ENCODE measurements at places on chromosomes 1 and 21.

- DNase-seq: no peak
These were observed 118.2 kb downstream of the OSBPL9 start for GRCh38 chr1:51734896-51735745.

DNA sequence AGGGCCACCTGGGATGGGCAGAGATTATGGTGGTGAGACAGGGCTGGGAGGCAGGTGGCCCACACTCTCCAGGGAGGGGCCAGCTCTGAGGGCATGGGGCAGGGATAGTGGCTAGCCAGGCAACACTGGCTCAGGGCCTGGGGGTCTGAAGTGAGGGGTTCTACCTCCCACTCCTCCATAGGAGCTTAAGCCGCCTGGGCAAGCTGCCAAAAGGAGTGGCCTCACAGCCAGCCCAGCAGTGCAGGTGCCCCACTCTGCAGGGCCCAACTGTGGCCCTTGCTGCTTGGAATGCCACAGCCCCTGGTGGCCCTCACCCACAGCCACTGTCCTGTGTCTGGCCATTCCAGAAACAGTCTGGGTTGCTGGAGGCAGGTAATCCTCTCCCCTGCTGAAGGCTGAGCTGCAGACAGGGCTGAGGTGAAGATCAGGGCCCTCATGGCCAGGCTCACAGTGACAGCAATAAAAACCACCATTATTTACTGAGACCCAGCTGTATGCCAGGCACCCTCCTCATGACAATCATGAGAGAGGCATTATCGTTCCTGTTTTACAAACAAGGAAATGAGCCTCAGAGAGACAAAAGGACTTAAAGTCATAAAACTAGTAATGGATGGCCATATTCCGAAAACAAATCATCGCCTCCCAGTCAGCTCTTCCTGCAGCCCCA lies 31.0 kb downstream of the KIF21B start:
- DNase-seq: no peak

DNA sequence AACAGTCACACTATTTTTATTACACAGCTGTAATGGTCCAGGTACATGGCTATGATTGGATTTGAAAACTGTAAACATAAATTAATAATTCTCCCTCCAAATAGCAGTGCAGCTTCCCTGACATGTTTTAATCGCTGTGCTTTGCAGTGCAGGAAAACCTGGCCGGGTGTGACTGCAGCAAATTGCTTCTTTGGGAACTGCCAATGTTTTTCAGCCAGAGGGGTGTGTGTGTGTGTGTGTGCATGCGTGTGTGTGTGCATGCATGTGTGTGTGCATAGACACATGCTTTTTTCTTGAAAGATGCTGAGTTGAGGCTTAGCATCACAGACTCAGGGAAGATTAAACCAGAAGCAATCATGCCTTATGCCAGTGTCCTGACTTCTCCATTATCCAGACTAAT lies 231.2 kb downstream of the PRDM2 start:
- DNase-seq: no peak

DNA sequence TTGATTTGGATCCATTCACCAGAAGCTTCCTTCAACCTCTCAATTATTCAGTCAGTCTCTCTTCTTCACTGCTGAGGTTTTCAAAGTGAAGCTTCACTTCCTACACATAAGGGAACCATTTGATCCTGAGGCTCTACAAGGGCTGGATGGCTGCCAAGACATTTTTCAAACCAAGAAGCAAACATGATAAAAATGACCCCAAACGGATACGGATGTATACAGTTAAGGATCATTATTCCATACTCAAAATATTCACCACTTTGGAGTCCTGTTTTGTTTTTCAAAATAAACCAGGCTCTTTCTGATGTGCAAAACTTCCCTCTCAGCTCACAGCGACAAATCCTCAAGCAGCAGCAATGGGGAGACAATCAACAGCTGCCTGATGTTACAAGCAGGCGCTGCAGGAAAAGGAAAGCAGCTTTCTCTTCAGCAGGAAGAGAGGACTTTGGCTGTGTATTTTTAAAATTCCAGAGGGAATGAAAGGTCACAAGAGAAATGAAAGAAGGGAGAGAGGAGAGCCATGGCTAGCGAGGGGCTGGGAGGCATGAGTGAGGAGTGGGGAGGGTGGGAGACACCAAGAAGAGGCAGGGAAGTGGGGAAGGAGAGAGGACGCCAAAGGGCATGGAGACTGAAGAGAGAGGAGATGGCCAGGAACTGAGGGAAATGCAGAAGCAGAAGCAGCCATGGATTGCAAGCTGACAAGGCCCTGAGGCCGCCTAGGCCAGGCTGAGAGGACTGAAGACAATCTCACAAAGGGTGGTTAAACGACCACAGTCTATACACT lies 145.4 kb downstream of the SLC45A1 start:
- peak; percentile 51 for DNase-seq

DNA sequence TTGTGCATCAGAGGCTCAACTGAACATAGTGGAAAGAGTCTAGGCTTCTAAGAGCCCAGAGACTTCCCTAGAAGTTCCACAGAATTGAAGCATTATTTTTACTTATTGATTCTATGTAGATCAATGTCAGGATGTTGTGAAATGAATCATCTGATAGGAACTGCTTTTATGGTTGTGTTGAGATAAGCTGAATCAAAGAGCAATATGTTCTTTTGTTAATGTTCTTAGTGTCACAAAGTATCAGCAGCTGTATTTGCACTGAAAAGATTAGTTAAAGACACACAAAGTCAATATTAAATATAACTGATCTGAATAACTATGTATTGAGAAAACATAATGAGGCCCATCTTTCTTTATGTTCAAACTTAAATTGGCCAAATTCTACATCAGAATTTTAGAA lies 430.7 kb upstream of the ZRANB2 start:
- no peak for DNase-seq

- DNase-seq: no peak
These were observed 38.8 kb downstream of the ACOT7 start for GRCh38 chr1:6354659-6355317.

DNA sequence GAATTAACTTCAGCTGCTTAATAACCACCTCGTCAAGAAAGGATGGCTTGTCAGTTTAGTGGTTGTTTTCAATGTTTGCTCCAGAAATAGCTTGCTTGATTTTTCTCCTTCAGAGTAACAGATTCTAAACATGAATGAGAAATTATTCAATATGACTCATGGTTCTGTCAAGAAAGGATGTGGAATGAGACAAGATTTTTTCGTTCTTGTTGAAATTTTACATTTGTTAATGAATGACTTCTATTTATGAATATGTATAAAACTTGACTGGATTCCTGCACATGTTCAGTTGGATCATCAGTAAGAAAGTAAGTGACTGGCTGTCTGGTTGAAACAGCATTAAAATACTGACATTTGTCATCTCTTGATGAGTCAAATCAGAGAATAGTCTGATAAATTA lies 38.3 kb downstream of the IFI44 start:
- no peak for DNase-seq

GRCh38 chr1:210978316-210978973 lies 155.5 kb downstream of the KCNH1 start:
- DNase-seq: no peak

GRCh38 chr1:84376000-84376910 lies 22.0 kb upstream of the DNASE2B start:
- DNase-seq: no peak

- DNase-seq: no peak
These were observed 26.2 kb upstream of the TARBP1 start for GRCh38 chr1:234504969-234505768.

DNA sequence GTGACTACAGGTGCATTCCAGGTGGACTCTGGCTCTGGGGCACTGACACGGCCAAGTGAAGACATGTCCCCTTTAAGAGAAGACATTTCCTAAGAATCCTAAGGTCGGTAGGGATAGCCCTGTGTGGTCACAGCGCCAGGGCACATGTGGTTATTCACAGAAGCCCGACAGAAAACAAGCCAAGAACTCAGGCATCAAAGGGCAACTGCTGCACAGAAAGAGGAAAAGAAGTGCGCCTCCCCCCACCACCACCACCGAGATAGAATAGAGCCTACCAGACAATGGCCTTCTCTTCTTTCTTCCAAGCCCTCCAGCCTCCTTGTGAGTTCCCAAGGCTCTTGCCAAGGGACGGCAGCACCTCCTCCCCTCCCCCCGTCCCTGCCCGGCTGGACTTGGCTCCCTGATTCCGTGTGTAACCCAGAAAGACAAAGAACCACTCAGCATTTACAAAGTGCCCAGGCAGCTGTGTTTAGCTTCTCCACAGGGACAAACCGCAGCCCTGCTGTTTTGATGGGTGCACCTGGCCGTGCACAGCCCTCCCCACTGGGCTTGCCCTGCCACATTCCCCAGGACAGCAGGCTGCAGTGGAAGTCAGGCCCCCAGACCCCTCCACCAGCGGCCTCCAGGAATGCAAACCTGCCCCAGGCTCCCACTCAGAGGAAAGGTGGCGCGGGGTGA lies 30.2 kb downstream of the TMPRSS2 start:
- no peak for DNase-seq

- peak; percentile 49 for DNase-seq
These were observed 34.2 kb downstream of the BATF3 start for GRCh38 chr1:212665241-212666115.

DNA sequence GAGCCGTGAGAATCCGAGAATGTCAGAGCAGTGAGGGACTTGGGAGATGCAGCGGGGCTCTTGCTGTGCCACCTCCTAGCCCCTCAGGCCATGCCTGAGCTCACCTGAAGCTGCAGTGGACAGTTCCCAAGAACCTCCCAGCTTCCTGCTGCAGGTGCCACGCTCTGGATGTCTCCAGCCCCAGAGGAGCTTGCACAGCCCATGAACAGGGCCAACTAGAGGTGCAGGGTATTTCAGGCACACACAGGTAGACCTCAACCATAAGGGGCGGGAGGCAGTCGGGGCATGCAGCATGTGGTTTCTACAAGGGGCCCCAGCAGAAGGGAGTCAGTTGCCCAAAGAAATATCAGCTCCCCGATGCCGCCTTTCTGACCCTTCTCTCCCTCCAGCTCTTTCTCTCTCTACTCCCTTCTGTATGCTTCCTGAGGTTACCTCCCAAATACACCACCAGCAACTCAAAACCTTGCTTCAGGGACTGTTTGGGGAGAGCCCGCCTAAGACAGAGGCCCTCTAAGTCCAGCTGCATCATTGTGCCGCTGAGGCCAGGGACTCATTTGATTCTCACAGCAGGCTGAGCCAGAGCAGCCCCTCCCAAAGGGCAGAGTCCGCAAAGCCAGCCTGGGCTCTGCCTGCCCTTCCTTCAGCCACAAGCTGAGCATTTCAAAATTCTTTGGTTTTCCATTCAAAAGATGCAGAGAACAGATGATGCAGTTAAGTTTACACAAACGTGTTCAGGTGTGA lies 209.8 kb downstream of the MATN1 start:
- DNase-seq: no peak

DNA sequence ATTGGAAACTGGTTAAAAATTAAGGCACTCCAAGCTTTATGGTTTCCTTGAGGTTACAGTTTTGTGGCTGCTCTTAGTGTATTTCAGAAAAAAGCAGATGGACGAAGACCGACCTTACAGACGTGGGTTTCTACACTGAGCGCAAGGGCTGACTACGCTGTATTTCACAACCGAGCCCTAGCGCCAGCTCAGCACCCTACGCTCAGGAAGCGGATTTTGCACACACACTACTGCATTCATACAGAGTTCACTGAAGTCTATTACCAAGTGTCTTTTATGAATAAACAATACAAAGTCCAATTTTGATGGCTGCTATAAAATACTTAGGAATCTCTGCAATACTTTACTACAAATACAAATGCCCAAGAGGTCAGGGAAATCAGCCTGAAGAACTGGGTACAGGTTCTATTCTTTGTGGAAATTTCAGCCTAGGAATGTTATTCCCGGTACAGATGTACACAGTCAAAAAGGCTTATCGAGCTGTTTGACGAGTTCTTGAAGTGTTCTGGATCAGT lies 23.8 kb downstream of the PTTG1IP start:
- DNase-seq: no peak

- no peak for DNase-seq
These were observed 256.5 kb downstream of the FGGY start for GRCh38 chr1:59553371-59553770.

- no peak for DNase-seq
These were observed 18.4 kb upstream of the TNFRSF1B start for GRCh38 chr1:12148160-12148957.

DNA sequence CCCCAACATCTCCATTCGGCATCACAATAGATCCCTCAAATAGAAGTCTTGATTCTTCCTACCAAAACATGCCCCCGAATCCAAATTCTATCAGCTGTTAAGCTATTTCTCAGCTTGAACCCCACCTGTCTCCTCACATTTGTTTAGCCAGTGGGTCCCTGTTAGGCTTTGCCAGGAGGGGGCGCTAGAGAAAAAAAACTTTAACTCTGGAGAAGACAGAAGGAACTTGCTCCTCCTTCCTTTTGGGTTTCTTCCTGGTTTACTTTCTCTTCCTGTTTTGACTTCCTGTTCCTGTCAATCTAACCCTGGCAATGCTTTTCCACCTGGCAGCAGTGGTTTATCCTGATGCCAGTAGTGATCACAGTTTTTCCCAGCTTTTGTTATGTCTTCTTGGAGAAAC lies 95.6 kb upstream of the KCNK1 start:
- DNase-seq: no peak

DNA sequence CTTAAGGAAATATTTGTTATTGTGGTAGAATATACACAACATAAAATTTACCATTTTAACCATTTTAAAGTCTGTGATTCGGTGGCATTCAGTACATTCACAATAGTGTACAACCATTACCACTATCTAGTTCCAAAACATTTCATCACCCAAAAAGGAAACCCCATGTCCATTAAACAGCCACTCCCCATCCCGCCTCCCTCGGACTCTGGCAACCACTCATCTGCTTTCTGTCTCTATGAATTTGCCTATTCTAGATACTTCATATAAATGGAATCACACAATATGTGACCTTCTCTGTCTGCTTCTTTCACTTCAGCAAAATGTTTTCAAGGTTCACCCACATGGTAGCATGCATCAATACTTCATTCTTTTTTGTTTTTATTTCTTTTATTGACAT lies 51.3 kb downstream of the PTP4A2 start:
- no peak for DNase-seq

DNA sequence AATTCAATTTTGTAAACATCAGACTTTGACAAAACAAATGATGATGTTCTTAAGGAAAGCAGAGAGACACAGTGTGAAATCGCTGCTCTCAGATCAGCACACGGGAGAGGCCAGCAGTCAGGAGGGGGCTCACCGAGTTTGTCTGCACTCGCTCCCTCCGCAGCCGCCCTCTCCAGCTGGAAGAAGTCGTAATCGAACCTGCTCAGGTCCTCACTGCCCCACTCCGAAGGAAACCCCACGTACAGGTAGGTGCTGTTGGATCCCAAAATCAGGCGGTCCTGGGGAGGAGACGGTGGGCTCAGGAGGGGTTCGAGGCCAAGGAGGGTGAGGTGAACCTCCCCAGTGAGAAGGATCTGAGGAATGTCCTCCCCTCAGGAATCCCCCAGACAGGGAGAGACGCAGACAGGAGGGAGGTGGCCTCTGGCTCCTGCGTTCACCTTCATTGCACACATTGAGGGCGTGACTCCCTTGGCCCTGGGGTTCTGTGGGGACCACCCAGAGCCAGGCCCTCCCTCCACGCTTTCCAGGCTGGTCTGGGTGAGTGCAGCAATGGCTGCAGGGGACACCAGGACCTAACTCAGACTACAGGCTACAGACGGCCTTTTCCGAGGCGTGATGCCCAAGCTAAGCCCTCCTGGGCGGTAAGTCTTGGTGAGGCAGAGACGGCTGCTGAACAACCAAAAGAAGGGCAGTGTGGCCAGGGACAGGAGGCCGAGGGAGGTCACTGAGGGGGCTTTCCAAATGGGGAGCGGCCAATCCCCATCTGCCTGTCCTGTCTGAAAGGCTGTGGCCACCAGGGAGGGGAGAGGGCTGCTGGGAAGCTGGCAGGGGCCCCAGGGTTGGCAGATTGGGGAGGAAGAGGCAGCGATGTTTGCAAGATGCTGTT lies 65.5 kb downstream of the SCCPDH start:
- no peak for DNase-seq

All from fibroblast of the conjunctiva (primary cell).